Stimulated activated CD4-positive, alpha-beta T cell treated with anti-CD3 and anti-CD28 coated beads, TNF-alpha, amount 100 ng/mL, for 4 hours (primary cell): ENCODE measurements at places on chromosomes 11 and 22.

- DNase-seq: no peak
Measured at GRCh38 chr11:71566081-71566620, 788 bp downstream of the KRTAP5-10 start.

- DNase-seq: no peak
Measured at GRCh38 chr22:37167981-37168647, 18.4 kb upstream of the IL2RB start.

- no peak for DNase-seq
Measured at GRCh38 chr11:36241497-36241896, 47.7 kb downstream of the COMMD9 start.

DNA sequence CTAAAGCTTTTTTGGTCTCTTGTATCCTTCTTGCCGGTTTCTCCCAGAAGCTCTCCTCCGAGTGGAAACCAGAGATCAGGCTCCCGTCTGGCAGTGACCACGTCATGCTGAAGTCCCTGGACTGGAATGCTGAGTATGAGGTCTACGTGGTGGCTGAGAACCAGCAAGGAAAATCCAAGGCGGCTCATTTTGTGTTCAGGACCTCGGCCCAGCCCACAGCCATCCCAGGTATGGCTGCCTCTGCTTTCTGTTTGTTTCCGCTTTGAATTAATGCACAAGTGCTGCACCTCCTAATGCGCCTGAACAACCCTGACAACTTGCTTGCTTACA lies 54.3 kb upstream of the TTC12 start:
- no peak for DNase-seq

DNA sequence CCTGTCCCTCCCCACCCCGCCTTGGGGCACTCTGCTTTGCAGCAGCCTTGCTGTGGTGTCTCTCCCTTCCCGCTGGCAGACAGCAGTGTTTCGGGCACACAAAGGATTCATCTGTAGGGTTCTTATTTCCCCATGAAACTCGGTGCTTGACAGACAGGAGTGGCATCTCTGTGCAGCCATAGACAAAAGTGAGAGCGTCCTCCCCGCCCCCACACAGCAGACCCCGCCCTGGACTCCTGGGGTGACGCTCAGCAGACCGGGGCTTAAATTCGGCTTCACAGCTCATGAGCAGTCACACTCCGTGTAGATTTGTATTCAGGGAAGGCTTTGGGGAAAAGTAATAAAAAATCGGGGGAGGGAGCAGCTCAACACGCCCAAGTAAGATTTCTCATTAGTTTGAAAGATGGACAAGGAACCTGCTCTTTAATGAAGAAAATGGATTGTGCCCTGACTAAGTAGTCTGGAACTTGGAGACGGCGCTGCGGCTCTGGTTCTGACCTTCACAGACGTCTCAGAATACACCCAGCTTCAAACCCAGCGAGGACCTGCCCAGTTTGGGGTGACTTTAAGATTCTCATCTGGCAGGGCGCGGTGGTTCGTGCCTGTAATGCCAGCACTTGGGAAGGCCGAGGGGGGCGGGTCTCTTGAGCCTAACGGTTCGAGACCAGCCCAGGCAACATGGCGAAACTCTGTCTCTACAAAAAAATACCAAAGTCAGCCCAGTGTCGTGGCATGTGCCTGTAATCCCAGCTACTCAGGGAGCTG lies 136.0 kb downstream of the CACNA1I start:
- DNase-seq: no peak

DNA sequence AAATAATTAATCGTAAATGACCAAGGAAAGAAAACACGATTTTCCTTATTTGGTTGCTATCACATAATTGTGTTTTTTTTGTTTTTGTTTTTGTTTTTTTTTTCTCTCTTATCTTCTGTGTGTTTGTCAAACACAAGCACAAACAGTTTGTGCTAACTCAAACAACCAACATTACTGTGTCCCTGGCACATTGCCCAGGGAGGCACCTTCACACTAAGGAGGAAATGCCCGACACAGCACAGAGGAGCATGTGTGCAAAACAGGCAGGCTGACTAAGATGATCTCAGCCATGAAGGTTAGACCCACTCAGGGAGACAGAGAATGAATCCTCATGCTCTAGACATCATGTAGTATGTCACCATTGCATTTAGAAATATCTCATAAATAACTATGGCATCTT lies 130.1 kb downstream of the SOX6 start:
- DNase-seq: no peak

DNA sequence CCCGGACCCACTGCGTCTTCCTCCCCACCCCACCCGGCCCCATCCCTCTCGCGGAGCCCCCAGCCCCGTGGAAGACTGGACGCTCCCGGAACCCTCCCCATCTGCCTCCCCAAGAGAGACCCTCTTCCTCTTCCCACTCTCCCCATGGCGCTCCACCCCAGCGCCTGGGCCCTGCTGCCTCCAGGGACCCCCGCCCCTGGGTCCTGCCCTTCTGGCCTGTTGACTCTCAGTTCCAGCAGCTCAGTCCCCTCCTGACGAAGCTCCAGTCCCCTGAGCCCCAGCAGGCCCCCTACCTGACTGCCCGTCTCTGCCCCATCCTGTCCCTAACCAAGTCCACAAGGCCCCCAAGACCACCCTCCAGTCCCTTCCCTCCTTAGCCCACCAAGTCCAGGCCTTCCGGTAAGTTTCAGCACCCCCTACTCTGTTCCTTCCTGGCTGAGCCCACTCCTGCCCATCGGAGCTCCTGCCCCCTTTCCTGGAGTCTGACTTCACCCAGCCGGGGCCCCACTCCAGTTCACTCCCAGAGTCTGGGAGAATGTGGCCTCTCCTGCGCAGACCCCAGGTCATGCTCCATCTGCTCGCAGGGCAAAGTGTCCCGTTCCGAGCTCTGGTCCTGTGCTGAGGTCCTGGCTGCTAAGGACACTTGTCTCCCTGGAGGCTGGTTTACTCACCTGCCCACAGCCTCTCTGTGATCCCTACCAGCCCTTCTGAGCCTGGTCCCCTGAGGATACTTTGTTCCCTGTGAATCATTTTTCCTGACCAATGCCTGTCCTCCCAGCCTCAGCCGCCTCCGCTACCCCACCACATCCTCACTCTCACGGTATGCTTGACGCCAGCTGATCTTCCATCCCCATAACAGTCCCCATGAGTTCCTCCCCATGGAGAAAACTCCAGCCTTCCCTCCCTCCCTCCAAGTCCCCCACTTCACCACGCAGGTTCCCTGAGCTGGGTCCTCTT lies 722 bp downstream of the IFITM10 start:
- no peak for DNase-seq
